ENCODE measurements at places on chromosomes 5 and 9.

- DNase-seq = no peak
Measured at GRCh38 chr5:117182104-117182503, 607.5 kb upstream of the SEMA6A start.

DNA sequence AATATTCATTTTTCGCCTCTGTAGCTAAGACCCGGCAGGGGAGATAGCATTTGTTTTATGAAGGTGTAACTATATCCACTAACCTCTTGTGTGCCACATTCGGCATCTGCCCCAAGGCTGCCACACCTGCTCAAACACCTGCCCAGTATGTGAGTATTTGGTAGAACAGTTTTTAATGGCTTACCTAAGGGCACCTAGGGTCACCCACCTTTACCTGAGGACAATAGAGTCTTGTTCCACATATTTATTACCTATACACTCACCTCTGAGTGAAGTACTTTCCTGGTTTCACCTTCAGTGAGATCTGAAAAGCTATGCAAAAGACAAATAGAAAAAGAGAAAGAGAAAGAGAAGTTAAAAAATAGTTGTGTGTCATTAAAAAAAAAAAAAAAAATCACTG is 68.0 kb upstream of the PIP5K1B start:
- no peak for DNase-seq

- no peak for DNase-seq
Measured at GRCh38 chr5:90000351-90000750, 409.2 kb downstream of the CETN3 start.

DNA sequence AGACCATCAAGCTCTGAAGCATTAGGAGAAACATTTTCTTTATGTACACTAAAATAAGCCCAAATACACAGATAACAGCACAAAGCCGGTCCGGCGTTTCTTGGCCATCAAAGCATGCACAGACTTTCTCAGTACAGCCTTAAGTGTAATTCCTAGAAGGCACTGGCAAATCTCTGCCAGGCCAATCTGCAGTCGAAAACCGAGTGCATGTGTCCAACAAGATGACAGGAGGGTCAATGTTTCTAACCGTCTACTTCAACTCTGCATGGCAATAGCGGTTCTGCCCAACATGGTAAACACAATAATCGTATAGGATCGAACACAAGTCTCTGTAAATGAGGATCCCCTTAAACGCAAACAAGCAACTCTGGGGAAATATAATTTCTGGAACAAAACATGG is 1.1 kb downstream of the ARL15 start:
- DNase-seq = peak; percentile 26

Data from lung (tissue), 17 donors.